ENCODE measurements at places on chromosomes 5 and 9.

- DNase-seq, result no peak
Observed at GRCh38 chr5:9787861-9788600, 157.9 kb upstream of the TAS2R1 start.

DNA sequence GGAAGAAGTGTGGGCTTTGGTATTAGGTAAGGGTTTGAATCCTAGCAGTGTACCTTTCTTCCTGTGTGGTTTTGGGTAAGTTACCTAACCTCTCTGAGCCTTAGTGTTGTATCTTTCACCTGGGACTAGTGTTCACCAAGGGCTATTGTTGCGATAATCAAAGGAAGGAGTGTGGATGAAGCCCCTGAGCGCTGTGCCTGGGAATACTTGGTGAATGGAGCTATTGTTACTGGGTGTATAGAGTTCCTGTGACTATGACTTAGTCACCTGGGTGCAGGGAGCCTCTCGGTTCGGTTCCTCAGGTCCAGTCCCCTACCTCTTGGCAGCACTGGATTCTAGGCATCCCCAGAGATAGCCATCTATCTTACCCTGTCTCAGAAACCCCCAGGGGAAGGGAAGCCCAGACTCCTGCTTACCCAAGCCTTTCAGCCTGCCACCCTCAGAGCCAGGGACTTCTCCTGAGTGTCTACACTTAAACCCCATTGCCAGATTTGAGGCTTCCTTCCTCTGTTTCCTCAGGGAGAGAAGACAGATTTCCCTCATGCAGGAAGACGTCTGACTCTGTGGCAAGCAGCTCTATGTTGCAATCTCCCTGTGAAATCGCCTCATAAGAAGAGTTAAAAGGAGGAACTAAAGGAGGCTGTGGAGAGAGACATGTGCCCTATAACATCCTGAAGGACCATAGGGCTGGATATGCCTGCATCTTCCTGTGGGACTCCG lies 181.0 kb upstream of the PITX1 start:
- DNase-seq, result no peak

DNA sequence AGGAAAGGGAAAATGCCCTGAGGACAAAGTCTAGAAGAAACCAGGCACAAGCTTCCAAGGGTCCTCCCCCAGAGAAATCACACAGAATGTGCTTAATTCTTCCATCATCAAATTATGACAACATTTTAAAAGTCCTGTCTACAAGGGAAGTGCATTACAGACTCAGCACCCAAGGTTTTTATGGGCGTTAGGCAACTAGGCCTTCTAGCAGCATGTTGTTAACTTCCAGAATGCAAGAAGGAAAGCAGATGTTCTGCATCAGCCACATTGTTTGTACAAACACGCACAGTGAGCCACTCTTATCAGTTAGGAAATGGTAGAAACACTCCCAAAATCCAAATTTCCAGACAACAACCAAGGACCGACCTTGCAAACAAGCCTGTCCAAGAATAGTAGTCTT lies 26.5 kb downstream of the SMC5 start:
- no peak for DNase-seq

GRCh38 chr5:140246378-140247122 lies 56.4 kb downstream of the PFDN1 start:
- no peak for DNase-seq

GRCh38 chr9:71761938-71762353 lies 6.4 kb downstream of the CEMIP2 start:
- no peak for DNase-seq

DNA sequence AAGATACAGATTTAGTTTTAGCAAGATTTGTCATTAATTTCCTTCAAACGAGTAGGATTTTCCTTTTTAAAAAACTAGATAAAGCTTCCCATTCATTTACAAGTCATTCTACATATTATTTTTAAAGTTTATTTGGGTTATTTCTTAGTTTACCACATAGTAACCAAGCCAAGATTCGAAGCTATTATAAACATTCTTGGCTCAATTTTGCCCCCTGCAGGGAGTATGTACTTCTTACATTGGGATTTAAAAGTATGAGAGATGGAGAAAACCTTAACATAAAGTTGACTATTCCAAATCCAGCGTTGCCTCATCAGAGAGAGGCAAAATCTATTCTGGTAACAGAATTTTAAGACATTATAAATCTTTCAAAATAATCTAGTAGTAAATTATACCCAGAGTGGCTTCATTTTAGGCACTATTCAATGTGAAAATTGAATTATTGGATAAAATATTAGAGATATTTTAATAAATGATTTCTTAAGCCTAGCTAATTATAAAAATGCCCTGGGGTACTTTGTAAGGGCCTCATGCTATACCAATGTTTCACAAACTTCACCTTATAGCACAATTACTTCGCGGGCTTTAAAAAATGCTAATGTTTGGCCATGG lies 39.1 kb downstream of the FBN2 start:
- DNase-seq, result no peak

GRCh38 chr5:110361471-110361870 lies 365.0 kb downstream of the TMEM232 start:
- DNase-seq, result no peak

DNA sequence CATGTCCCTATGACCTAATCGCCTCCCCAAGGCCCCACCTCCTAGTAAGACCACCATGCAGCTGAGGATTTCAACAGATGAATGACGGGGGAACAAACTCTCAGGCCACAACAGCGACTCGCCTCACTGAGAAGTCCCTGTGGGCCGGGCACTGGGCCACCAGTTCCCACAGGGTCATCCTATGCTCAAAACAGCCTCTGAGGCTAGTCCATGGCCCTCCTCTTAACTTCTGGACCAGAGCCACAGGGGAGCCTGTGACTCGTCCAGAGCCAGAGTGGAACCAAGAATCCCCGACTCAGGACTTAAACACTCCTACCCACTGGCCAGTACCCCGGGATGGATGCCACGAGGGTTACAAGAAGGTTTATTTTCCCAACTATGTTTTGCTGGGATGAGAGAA lies 12.3 kb downstream of the GFPT2 start:
- no peak for DNase-seq

DNA sequence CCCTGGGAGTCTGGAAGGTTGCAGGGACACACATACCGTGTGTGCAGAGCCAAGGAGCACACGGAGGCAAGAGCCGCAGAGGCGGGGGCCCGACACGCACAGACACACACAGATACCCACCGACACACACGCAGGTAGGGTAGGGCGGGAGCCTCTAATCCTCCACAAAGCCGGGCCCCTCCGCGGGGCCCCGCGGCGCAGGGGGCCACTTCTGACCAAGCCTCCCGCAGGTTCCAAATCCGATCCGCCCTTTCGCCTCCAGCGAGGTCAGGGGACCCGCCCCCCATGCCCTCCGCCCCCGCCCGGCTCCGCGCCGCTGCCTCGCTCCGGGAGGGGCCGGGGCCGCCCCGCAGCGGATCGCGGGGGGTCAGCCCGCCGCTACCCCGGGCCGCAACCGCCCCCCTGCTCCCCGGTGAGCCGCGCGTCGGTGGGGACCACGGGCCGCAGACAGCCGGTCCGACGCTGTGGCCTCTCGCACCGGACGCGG lies 1.4 kb upstream of the LMX1B start:
- no peak for DNase-seq

DNA sequence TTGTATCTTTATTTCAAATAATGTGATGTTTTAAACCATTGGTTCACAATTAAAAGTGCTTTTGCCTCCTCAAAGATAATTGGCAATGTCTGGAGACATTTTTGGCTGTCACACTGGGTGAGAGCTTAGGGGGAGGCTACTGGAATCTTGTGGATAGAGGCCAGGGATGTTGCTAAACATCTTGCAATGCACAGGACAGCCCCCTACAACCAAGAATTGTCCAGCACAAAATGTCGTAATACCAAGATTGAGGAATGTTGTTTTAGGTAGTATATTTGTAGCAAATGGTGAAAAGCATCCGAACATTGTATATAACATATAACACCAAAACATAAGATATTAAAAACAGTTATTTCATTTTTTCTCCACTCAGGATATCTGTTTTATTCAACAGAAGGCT lies 99.8 kb downstream of the SLC44A1 start:
- no peak for DNase-seq

GRCh38 chr9:107727086-107727780 lies 237.7 kb upstream of the KLF4 start:
- no peak for DNase-seq

DNA sequence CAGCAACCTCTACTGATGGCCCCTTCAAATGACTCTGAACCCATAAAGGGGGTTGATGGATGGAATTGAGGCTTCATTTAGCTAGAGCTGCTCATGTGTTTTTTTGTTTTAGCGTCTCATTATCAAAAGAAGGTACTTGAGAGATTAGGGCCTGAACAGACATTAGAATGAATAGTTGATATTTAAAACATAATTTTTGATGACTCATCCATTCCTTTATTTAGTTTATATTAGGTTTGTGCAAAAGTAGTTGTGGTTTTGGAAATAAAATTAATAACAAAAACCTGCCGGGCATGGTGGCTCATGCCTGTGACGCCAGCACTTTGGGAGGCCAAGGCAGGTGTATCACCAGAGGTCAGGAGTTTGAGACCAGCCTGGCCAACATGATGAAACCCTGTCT lies 485.9 kb downstream of the PSAT1 start:
- no peak for DNase-seq

- DNase-seq, result no peak
Observed at GRCh38 chr9:70439991-70440706, 25.7 kb upstream of the KLF9 start.

DNA sequence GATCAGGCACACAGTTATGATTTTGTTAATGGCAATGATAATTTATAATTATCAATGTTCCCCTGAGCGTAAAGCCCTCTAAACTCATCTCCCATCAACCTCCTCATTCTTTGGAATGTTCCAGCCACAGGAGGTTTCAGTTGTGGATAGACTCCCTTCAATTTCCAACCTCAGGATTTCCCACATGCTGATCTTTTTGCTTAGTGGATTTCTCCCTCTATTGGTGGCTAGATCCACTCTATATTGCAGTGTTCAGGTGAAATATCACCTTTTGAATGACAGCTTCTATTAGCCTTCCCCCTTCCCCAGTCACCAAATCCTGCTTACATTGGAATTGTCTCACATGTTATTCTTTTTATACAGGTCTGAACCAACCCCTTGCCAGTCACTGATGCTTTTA lies 113.9 kb downstream of the CDH10 start:
- no peak for DNase-seq

GRCh38 chr9:116204252-116204882 lies 50.8 kb downstream of the PAPPA start:
- DNase-seq, result no peak

GRCh38 chr9:129696944-129697655 lies 31.7 kb downstream of the PRRX2 start:
- DNase-seq, result no peak

Measured in activated T-helper 1 cell treated with Interleukin-2 at 50 U/mL for 16 hours (primary cell).